Right kidney (tissue), 9 donors: ENCODE measurements at places on chromosomes 7 and 10.

- no peak for DNase-seq
Measured at GRCh38 chr10:14859043-14859442, 19.6 kb upstream of the SUV39H2 start.

DNA sequence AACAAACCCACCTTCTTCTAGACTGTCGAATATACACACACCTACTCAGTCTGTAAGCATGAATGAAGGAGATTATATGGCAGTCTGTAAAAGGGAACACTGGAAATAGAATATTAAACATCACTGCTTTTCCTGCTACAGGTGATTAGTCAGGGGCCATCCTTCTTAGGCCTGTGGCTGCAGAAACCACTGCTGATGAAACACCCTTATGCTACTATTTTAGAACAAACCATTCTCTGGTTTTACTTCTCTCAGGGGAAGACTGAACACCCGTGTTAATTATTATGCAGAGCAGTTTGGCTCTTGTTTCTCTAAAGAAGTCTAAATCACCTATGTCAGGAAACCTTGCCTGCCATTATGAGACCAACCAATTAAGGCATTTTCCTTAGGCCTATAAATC is 351.1 kb upstream of the KLF6 start:
- no peak for DNase-seq

DNA sequence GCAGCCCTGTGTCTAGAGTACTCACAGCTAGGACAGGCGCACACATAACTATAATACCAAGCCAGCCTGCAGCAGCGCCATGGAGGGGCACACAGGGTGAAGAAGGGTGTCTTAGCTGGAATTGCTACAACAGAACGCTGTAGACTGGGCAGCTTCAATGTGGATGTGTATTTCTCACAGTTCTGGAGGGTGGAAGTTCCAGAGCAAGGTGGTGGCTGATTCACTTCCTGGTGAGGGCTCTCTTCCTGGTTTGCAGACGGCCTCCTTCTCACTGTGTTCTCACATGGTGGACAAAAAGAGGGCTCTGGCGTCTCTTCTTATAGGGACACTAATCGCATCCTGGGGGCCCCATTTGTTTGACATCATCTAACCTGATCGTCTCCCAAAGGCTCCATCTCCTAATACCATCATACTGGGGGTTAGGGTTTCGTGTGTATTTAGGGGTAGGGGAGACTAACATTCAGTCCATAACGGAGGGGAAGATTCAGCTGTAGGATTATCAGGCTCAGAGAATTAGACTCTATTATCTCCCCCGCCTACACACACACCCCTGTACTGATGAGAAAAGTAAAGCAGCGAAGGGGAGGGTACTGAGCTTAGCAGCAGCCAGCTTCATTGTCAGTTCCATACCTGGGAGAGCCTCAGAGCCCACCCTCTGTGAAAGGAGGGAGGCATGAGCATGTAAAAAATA is 289.1 kb downstream of the CCDC3 start:
- no peak for DNase-seq

GRCh38 chr10:72242675-72243074 is 26.6 kb upstream of the ASCC1 start:
- DNase-seq = peak; percentile 37

GRCh38 chr7:134991469-134992339 is 5.4 kb downstream of the AGBL3 start:
- DNase-seq = no peak

- no peak for DNase-seq
Measured at GRCh38 chr7:88670536-88670935, 89.0 kb upstream of the ZNF804B start.

GRCh38 chr10:102678068-102678400 is 33.8 kb downstream of the TRIM8 start:
- no peak for DNase-seq

DNA sequence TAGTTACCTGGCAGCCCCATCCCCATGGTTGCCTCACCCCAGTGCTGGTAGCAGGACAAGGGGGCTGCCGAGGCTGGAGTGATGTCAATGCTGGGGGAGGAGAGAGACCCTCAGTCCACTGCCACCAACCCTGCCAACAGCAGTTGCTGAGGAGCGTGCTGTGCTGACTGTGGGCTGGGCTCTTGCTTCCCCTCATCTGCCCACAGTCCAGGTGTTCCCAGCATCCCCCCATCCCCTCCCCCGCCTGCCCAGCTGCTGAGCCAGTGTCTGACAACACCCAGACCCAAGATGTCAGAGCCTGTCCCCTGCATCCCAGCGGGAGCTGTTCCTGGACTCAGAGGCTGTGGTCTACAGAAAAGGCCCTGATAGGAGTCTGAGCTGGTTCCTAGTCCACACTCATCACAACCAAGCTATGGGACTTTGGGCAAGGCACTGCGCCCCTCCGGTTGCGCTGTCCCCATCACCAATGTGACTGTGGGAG is 14.6 kb upstream of the PSAP start:
- DNase-seq = no peak

DNA sequence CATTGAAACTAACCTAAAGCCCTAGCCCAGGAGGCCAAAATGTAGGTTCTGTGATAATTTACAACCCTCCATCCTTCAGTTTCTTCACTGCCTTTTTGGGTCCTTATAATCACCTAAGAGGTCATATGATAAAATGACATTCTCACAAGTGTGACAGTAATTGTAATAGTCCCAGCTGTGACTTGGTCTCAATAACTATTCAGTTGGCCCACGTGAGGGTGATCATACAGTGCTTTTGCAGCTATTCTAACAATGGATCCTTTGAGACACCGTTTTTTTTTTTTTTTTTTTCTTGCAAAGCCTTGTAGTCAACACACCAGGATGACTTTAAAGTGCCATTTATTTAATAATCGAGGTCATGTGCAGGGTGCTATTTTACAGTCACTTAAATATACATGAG is 760.0 kb downstream of the PHTF2 start:
- no peak for DNase-seq

- DNase-seq = no peak
Measured at GRCh38 chr10:100345570-100346330, 1.3 kb upstream of the SCD start.

DNA sequence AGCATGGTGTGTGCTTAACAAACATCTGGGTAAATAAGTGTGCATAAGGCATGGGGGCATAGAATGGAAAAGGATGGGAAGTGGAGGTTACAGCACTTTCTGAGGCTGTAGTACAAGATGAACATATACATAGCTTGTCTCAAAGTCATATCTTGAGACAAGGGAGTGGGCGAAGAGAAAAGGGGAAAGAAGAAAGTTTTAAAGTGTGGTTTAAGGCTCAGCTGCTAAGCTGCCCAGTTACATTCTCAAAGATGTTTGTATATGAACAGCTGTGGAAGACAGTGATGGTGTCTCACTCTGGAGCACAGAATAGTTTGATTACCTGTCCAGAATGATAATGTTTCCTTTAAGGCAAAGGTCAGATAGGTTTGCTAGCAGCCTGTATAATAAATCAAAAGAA is 61.9 kb upstream of the LANCL2 start:
- no peak for DNase-seq

GRCh38 chr10:15461353-15462108 is 90.4 kb upstream of the FAM171A1 start:
- peak; percentile 49 for DNase-seq

DNA sequence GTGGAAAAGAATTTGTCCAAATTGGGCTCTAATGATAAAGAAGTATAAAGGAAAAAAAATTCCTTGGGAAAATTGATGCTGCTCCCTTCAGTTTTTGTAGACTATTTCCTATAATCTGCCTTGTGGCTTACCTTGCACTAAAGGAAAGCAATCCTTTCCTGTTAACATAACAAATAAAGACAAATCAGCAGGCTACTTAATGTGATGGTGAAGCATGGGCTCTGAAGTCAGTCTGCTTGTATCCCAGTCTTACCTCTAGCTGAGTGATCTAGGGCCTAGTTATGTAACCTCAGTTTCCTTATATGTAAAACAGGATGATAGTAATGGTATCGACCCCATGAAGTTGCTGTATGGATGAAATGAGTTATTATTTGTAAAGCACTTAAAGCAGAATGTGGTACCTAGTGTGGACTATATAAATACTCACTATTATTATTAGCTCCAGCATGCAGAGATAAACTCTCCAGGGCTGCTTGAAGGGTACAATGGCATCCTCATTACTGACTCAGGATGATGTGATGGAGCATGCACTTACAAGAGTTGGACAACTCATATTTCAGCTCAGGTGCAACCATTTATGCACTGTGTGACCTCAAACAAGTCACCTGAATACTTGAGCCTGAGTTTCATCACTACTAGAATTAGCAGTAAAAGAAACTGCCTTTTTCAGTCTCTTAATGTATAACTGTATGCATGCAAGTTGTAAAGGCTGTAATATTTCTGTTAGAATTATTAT is 156.1 kb downstream of the DKK1 start:
- DNase-seq = no peak

GRCh38 chr7:30027065-30027456 is 559 bp upstream of the FKBP14 start:
- DNase-seq = no peak

- no peak for DNase-seq
Measured at GRCh38 chr10:29757551-29758297, 123.0 kb upstream of the SVIL start.
